ENCODE measurements at places on chromosomes 2 and 18.

- DNase-seq: no peak
Measured at GRCh38 chr2:61949714-61950560, 44.5 kb downstream of the COMMD1 start.

GRCh38 chr2:163719331-163719730, 16.5 kb downstream of the FIGN start:
- no peak for DNase-seq

DNA sequence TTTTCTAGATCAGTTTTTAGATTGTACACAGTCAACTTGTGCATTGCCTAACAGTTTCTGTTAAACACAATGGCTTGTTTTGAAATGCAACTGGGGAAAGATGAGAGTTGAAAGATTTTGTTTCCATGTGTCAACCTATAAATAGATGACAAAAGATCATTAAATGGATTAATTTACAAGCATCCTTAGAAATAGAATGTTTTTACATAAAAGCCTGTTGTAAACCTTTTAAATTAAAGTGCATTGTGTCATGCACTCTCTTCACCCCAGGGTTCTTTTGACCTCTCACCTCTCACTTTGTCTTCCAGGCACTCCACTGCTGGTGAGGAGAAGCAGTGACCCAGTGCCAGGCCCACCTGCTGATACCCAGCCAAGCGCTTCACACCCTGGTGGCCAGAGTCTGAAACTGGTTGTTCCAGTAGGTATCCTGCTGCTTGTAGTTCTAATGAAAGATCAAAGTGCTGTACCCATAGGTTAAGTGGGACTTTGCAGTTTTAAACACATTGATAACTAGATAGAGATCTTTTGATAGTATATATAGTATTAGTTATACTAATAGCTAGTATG, 502.1 kb downstream of the PARD3B start:
- no peak for DNase-seq

DNA sequence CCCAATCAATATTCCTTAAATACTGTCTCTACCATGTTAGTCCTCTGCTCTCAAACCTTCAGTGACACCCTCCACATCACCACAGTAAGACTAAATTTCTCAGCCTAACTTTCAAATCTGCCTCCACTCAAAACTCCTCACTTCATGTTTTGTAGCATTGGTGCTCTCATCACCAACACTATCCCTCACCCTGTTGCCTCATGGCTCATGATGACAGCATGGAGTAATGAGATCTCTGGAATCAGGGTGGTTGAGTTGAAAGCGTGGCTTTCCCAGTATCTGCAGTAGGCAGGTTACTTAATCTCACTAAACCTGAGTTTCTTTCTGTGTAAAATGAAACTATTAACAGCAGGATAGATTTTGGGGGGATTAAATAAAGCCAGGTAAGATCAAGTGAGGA, 621.4 kb downstream of the NYAP2 start:
- no peak for DNase-seq

GRCh38 chr2:80496775-80497174, 192.2 kb upstream of the LRRTM1 start:
- DNase-seq: no peak

- no peak for DNase-seq
Measured at GRCh38 chr2:25936889-25937545, 45.3 kb downstream of the KIF3C start.

DNA sequence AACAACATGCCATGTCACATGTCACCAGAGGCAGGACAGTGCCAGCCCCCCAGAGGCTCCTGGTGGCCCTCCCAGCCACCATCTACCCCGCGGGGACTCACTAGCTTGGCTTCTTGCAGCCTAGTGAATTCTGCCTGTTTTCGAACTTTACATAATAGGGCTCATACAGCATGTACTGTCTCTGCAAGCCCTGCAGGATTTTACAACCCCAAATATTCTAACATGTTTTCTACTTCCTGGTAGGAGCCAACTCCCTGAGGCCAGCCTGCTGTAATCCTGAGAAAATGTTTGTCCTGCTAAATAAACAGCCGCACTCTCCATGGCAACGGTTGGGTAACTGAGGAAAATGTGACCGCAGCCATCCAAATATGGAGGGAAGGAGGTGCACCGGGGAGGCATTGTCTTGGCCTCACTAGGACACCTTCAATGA, 2.7 kb downstream of the PER2 start:
- no peak for DNase-seq

- no peak for DNase-seq
Measured at GRCh38 chr2:144475044-144475443, 44.9 kb downstream of the ZEB2 start.

GRCh38 chr2:133871545-133872209, 303.4 kb upstream of the NCKAP5 start:
- no peak for DNase-seq

- no peak for DNase-seq
Measured at GRCh38 chr2:73404409-73404808, 18.8 kb downstream of the ALMS1 start.

Data from stimulated activated CD8-positive, alpha-beta memory T cell treated with anti-CD3 and anti-CD28 coated beads, Interleukin-15, amount 100 ng/mL, for 4 hours (primary cell).